ENCODE measurements at places on chromosomes 7 and 10.

DNA sequence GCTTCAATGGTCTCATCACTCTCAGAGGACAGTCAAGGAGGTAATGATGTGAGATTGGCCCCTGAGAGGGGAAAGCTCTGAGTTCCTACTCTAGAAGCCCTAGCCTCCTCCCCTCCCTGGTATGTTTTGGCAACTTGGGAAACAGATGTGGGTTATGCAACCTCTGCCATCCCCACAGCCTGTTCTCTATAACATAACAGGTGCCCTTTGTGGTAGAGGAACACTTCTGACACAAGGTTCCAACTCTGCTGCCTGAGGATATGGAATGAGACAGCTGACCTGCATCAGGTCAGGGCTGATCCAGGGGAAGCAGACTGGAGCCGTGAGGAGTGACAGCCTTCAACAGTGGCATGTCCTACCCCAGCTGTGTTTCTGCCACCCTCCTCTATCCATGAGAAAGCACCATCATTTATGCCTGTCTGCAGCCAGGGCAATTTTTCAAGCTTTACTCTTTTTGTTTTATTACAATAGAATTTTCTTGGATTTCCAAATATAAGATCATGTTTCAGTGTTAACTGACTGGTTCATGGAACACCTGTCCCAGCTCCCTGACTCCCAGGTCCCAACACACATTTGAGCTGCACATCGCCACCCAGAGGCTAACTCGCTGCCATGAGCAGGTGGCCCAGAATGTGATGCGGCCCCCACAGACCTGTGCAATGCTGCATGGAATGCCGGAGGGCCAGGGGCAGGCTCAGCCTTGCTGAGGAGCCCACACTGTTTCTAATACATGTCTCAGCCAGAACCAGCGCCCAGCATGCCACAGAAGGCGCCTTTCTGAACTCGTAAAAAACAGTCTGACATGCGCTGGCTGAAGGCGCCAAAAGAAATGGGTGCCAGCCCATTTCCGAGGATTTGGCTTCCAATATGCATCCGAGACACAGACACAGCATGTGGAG lies 124.8 kb upstream of the CHST15 start:
- no peak for DNase-seq

GRCh38 chr10:44931621-44932516 lies 20.7 kb downstream of the TMEM72 start:
- no peak for DNase-seq

GRCh38 chr7:97971120-97971989 lies 18.6 kb downstream of the OCM2 start:
- DNase-seq, result peak; percentile 73

- DNase-seq, result no peak
Observed at GRCh38 chr7:157673573-157673972, 336.8 kb downstream of the DNAJB6 start.

DNA sequence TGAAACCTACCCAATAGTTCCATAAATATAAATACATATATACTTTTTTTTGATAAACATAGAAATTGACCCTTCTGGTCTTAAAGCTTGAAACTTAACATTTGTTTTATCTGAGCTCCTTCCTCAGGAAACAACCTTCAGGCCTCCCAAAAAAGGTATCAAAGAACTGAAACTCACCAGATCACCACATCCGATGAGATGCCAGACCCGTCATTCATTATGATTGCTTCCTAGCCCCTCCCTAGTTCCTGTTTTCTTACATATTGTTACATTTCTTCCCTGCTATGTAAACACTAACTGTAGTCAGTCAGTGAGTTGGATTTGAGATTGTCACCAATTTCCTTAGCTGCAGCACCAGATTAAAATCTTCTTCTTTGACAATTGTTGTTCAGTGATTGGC lies 663.6 kb downstream of the PCDH15 start:
- DNase-seq, result no peak

Data from RKO (cell line).